ENCODE measurements at places on chromosomes 6 and 20.

- DNase-seq, result no peak
Measured at GRCh38 chr6:112760831-112761230, 413.7 kb downstream of the RFPL4B start.

GRCh38 chr20:45300961-45301360 is 5.7 kb upstream of the RBPJL start:
- DNase-seq, result peak; percentile 45

DNA sequence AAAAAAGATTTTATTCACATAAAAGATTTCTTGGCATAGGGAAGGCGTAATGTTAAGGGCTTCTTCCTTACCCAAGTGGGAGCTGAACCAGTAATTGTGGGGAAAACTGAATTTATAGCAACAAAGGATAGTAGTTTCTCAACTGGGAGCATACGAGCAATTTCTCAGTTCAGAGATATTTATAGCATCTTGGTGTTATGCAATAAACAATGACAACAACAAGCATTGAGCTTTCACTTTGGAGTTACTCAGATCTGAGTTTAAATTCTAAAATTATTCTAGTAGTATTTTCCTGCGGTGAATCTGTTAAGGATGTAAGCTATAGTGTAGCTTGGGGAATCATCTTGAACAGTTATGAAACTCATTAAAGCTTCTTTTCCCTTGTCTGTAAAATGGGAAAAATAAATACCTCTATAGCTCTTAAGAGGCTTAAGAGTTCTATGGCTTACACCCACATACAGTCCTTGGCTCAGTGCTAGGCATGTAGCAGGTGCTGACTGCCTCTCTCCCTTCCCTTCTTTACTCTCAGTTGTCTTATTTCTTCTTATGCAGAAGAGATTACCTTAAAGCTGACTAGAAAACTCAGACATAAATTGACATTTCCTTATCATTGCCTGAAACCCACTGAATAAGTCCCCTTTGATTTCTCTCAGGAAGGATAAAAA is 58.8 kb downstream of the SAMD5 start:
- DNase-seq, result no peak

DNA sequence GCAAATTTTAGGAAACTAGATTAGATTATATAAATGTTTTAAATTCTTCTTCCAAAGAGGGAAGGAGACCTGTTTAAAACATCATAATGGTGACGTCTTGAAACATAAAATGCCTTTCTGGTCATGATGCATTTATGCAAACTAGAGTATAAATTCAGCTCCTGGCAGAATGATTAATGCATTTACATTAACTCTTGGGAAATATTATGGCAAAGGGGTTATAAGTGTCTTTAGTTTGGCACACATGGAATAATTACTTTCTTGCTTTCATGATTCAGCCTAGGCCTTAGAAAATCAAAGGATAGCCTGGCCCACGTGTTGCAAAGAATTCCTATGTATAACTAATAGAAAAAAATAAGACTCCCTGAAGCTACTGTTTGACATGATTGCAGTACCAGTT is 639.2 kb downstream of the RFPL4B start:
- DNase-seq, result no peak

- peak; percentile 11 for DNase-seq
Measured at GRCh38 chr6:72623808-72624207, 1.9 kb downstream of the KCNQ5 start.

DNA sequence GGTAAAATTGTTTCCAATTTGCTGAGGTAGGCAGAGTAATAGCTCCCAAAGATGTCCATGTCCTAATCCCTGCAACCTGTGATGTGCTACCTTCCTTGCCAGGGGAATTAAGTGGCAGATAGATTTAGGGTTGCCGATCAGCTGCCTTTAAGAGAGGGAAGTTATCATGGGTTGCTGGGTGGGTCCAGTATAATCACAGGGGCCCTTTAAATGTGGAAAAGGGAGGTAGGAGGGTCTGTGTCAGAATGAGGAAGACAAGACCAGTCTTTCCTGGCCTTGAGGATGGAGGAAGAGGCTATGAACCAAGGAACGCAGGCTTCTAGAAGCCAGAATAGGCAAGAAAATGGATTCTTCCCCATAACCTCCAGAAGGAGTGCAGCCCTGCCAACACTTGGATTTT is 50.7 kb downstream of the CTCFL start:
- no peak for DNase-seq

GRCh38 chr6:133980168-133980567 is 27.1 kb downstream of the TBPL1 start:
- DNase-seq, result no peak

GRCh38 chr20:37885042-37885441 is 17.9 kb upstream of the VSTM2L start:
- DNase-seq, result no peak

- DNase-seq, result no peak
Measured at GRCh38 chr6:43180985-43181384, 1.0 kb upstream of the CUL9 start.

DNA sequence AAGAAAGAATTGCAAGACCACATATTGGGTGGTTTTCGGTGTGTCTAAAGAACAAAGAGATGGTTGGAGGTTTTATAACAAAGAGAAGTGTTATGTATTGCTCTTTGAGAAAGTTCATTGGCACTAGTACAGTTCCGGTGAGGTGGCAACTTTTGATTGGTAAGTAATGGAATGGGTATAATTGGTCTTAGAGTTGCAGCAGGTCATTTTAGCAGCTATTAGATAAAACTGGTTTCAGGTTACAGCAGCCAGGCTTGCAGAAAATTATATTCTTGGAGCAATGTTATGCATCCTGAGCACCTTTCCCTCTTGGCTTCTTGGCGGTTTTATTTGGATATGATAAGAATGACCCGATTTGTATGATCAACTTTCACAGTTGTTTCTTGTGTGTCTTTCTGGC is 12.3 kb upstream of the SSTR4 start:
- DNase-seq, result no peak

- peak; percentile 23 for DNase-seq
Measured at GRCh38 chr6:49003348-49003747, 459.7 kb downstream of the MMUT start.

DNA sequence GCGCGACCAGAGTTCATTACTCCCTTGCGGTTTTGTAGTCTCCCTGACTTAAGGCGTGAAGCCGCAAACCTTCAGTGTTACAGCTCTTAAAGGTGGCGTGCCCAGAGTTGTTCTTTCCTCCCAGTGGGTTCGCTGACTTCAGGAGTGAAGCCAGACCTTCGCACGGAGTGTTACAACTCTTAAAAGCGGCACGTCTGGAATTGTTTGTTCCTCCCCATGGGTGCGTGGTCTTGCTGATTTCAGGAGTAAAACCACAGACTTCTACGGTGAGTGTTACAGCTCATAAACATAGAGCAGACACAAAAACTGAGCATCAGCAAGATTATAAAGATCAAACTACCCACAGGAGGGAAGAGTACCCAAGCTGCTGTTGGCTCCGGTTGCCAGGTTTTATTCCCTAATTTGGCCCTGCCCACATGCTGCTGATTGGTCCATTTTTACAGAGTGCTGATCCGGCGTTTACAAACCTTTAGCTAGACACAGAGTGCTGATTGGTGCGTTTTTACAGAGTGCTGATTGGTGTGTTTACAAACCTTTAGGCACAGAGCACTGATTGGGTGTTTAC is 10.4 kb downstream of the TMEM14C start:
- DNase-seq, result no peak

DNA sequence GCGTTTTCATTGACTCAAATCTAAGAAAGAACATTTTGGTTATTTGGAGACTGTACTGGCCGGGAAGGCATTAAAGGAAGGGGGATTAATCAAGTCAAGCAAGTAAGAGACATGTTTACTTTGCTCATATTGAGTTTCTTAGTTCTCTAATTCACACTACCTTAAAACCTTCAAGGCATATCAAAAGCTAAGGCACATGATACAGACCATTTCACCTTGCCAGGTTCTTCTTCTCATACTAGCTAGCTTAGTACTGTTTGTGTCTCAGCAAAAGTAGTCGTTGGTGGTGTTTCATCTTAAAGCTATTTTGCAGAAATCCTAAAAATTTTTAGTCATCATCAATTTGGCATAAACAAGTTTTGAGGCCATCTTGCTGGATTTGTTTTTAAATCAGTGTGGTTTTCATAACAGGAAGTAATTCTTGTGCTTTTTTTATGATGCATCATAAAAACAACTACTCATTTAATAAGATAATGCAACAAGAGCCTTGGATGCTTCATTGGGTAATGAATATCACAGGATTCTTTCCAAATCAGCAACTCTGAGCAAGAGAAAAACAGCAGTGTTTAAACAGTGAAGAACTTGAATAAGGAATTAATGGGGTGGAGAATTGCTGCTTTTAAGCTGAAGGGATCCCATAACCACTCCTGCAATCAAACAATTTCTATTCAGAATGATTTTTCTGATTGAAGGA is 425.3 kb downstream of the EPM2A start:
- DNase-seq, result no peak

GRCh38 chr6:163329991-163330390 is 84.5 kb upstream of the QKI start:
- DNase-seq, result no peak

GRCh38 chr6:61203966-61204496 is 1082.0 kb downstream of the KHDRBS2 start:
- no peak for DNase-seq

- no peak for DNase-seq
Measured at GRCh38 chr20:6623989-6624388, 143.5 kb upstream of the BMP2 start.

DNA sequence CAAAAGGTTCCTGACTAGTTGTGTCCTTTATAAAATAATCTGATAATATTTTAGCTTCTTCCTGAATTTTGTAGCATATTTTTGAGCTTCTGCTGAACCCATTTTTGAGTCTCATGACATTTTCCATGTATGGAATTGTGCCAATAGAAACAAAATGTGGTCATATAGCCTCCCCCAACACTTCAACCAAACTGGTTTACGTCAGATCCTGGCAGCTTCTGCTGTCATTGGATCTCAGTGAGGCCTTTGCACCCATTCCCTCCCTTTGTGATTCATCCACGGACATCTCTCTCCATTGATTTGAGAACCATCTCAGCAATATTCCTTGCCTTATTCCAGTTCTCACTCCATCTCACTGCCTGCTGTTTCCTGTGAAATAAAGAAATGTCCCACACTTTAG is 166.0 kb upstream of the PROKR2 start:
- no peak for DNase-seq
